ENCODE measurements at places on chromosomes 11 and 22. TPM values are rescaled to one million over a fixed set of nuclear protein-coding genes. Genes with fewer than 3 reads are reported as not detected.
A peak's percentile ranks its signal among the peaks of the same experiment; 100 is the strongest.

GRCh38 chr22:29079218-29079901, 6.5 kb downstream of the KREMEN1 start:
- no peak overlapping the region for H3K4me3 ChIP-seq
- H3K27me3 ChIP-seq: no peaks in the 10 kb centered on the region
- H3K27ac ChIP-seq: peak overlapping the region; percentile 36
- H3K36me3 ChIP-seq: no peaks in the 10 kb centered on the region

The C11orf86 gene
- 439 TPM for total RNA-seq

GRCh38 chr11:12845739-12846358, 163.3 kb upstream of the RASSF10 start:
- H3K36me3 ChIP-seq: no peaks in the 10 kb centered on the region
- peak; percentile 70 for DNase-seq
- peak overlapping the region; percentile 78 for H3K27ac ChIP-seq
- no peaks in the 10 kb centered on the region for H3K27me3 ChIP-seq
- H3K4me1 ChIP-seq: peaks cover 33% of the 10 kb centered on the region
- H3K4me3 ChIP-seq: no peak overlapping the region

GRCh38 chr11:44979543-44980399, 29.1 kb upstream of the TP53I11 start:
- DNase-seq: peak; percentile 71
- H3K4me3 ChIP-seq: no peak overlapping the region
- H3K27me3 ChIP-seq: no peaks in the 10 kb centered on the region
- no peaks in the 10 kb centered on the region for H3K4me1 ChIP-seq
- H3K36me3 ChIP-seq: no peaks in the 10 kb centered on the region

GRCh38 chr11:69463181-69463994, 18.1 kb upstream of the LINC01488 start:
- no peak for DNase-seq
- no peak overlapping the region for H3K27ac ChIP-seq
- no peaks in the 10 kb centered on the region for H3K27me3 ChIP-seq
- no peaks in the 10 kb centered on the region for H3K36me3 ChIP-seq
- peaks cover 18% of the 10 kb centered on the region for H3K4me1 ChIP-seq

GRCh38 chr11:125251956-125252355, 87.4 kb downstream of the PKNOX2 start:
- no peak overlapping the region for H3K27ac ChIP-seq
- H3K4me1 ChIP-seq: no peaks in the 10 kb centered on the region
- H3K27me3 ChIP-seq: no peaks in the 10 kb centered on the region
- DNase-seq: no peak

GRCh38 chr11:65442842-65443331, 20.3 kb downstream of the NEAT1 start:
- H3K4me3 ChIP-seq: no peak overlapping the region
- DNase-seq: no peak
- no peaks in the 10 kb centered on the region for H3K27me3 ChIP-seq
- H3K27ac ChIP-seq: peak overlapping the region; percentile 55
- H3K36me3 ChIP-seq: no peaks in the 10 kb centered on the region

DNA sequence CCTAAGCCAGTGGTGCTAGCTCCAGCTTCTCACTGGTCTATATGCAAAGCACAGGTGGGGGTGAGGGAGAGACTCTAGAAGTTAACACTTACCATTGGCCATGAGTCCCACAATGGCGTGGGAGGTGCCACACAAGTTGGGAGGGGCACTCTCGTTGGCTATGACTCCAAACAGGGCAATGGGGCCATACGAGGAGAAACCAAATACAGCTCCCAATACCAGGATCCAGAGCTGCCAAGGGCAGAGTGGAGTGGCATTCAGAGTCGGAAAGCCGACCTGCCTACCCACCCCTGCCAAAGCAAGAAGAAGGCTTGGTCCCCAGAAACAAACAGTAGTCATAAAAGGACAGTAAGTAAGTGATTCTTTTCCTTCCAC, 5.6 kb downstream of the SLC37A4 start:
- H3K4me1 ChIP-seq: peaks cover 9% of the 10 kb centered on the region
- no peaks in the 10 kb centered on the region for H3K36me3 ChIP-seq
- DNase-seq: no peak
- H3K27ac ChIP-seq: no peak overlapping the region
- no peak overlapping the region for H3K4me3 ChIP-seq
- H3K27me3 ChIP-seq: no peaks in the 10 kb centered on the region

The IGF2 gene
- total RNA-seq: 9.9 TPM

GRCh38 chr22:46058591-46059519, 81.9 kb upstream of the WNT7B start:
- H3K27me3 ChIP-seq: no peaks in the 10 kb centered on the region
- peak; percentile 47 for DNase-seq
- H3K4me1 ChIP-seq: no peaks in the 10 kb centered on the region
- no peaks in the 10 kb centered on the region for H3K36me3 ChIP-seq
- peak overlapping the region; percentile 98 for H3K27ac ChIP-seq
- H3K4me3 ChIP-seq: peak overlapping the region; percentile 11

The PPP1R14B gene
- 78.7 TPM for total RNA-seq

- DNase-seq: no peak
- no peak overlapping the region for H3K4me3 ChIP-seq
- H3K4me1 ChIP-seq: no peaks in the 10 kb centered on the region
- no peak overlapping the region for H3K27ac ChIP-seq
These were observed 70.4 kb downstream of the LDLRAD3 start for GRCh38 chr11:36013950-36014897.

DNA sequence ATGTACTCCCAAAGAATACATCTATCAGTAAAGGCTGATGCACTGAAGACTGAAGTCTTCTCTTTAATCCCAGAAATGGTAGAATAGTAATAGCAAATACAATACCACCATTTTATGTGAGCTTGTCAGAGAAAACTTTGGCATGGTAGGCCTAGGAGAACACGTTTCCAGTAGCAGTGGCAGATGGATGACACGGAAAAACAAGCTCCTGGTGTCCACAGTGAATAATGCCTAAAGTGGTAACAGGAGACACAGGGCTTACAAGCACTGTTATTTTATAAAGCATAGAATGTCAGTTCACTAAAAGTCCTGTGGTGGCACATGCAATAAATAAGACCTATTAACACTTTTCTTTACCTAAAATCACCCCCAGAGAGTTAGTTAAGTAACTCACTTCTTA, 277.6 kb downstream of the TTC28 start:
- no peaks in the 10 kb centered on the region for H3K4me1 ChIP-seq
- no peak for DNase-seq
- H3K27me3 ChIP-seq: no peaks in the 10 kb centered on the region
- H3K4me3 ChIP-seq: no peak overlapping the region
- H3K36me3 ChIP-seq: no peaks in the 10 kb centered on the region

DNA sequence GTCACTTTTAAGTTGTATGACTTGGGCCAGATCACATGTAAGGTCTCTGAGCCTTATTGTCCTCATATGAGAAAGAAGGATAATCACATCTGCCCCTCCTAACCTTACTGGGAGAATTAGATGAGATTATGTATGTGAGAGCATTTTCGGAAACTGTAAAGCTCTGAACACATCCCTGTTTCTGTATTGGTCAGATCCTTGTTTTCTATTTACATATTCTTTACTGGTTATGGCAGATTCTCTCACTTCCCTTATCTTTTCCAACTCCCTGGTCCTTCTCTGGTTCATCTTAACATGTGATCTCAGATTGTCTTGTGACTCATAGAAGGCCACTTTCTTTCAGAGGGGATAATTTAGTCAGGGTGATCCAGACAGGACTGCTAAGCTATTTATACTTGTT, 41.8 kb downstream of the CCDC81 start:
- H3K27ac ChIP-seq: no peak overlapping the region
- H3K4me3 ChIP-seq: no peak overlapping the region
- DNase-seq: no peak
- no peaks in the 10 kb centered on the region for H3K27me3 ChIP-seq

The SOX6 gene
- total RNA-seq: 205 TPM

- no peak for DNase-seq
- H3K27ac ChIP-seq: no peak overlapping the region
- H3K27me3 ChIP-seq: no peaks in the 10 kb centered on the region
These were observed 129.5 kb downstream of the SLC1A2 start for GRCh38 chr11:35289821-35290220.

- H3K27ac ChIP-seq: no peak overlapping the region
- H3K27me3 ChIP-seq: no peaks in the 10 kb centered on the region
- no peak for DNase-seq
- no peak overlapping the region for H3K4me3 ChIP-seq
- no peaks in the 10 kb centered on the region for H3K4me1 ChIP-seq
These were observed 26.6 kb downstream of the RAB30 start for GRCh38 chr11:83044958-83045712.

The MRPL11 gene
- 24.9 TPM for total RNA-seq

The IRAG1 gene
- total RNA-seq: 4.2 TPM

- peak overlapping the region; percentile 81 for H3K27ac ChIP-seq
- H3K27me3 ChIP-seq: no peaks in the 10 kb centered on the region
- DNase-seq: peak; percentile 45
- H3K36me3 ChIP-seq: no peaks in the 10 kb centered on the region
- peaks cover 20% of the 10 kb centered on the region for H3K4me1 ChIP-seq
- H3K4me3 ChIP-seq: peak overlapping the region; percentile 84
These were observed 840 bp downstream of the GRAMD1B start for GRCh38 chr11:123430721-123431497.

DNA sequence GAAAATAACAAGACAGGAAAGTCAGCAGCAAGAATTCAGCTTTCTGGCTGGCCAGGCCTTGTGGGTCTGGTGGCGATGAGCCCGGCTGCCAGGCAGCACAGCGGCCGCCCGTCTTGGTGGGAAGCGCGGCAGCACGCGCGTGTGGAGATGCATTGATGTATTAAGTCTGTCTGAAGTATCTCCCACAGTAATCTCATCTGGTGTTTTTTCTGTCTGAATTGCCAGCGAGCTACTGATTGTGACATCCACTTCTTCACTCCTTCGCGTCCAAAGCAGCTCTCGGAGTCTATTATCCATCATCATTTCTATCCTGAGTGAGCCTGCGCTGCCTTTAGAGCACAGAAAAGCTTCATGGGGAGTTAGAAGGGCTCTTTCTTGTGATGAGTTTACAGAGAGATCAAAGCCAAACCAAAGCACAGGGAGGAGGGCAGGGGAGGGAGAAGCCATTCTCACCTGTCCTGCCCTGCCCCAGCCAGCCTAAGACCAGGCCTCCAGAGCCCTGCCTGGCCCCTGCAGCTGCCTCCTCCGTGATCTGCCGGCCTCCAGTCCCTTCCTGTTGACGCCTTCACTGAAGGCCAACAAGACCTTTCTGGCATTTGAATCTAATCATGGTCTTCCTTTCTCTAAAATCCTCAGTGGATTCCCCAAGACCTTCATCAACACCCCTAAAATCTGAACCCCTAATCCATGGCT, 1419.0 kb downstream of the TBC1D22A start:
- no peak for DNase-seq
- H3K4me1 ChIP-seq: no peaks in the 10 kb centered on the region
- no peak overlapping the region for H3K4me3 ChIP-seq
- no peaks in the 10 kb centered on the region for H3K27me3 ChIP-seq

The OR4X2 gene
- not detected for total RNA-seq

GRCh38 chr22:22103078-22103875, 120.7 kb upstream of the TOP3B start:
- H3K4me1 ChIP-seq: no peaks in the 10 kb centered on the region
- H3K36me3 ChIP-seq: no peaks in the 10 kb centered on the region
- no peaks in the 10 kb centered on the region for H3K27me3 ChIP-seq
- H3K27ac ChIP-seq: no peak overlapping the region
- H3K4me3 ChIP-seq: no peak overlapping the region

The SHANK3 gene
- 13.8 TPM for total RNA-seq

DNA sequence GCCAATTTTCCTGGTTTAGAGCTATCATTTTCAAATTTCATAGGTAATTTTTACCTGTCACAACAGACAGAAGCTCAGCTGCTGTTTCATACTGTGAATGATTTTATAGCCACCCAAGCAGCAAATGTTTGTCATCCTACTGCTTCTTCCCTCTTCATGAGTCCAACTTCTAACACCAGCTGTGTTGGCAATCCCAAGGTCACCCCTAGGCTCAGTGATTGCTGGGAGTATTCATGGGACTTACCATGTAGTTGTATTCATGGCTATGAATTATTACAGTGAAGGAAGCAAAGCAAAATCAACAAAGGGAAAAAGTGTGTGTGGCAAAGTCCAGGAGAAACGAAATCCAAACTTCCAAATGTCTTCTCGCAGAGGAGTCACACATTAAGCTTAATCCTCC, 28.5 kb downstream of the CUL5 start:
- H3K36me3 ChIP-seq: peaks cover 41% of the 10 kb centered on the region
- no peaks in the 10 kb centered on the region for H3K4me1 ChIP-seq
- no peak overlapping the region for H3K27ac ChIP-seq

All from Peyer's patch (tissue), 4 donors.